ENCODE measurements at places on chromosomes 12 and 14.

- no peak for DNase-seq
These were observed 199.5 kb downstream of the TMEM132D start for GRCh38 chr12:129704232-129704830.

GRCh38 chr12:67632005-67632404, 16.5 kb upstream of the DYRK2 start:
- no peak for DNase-seq

- DNase-seq, result no peak
These were observed 92.6 kb upstream of the PRKD1 start for GRCh38 chr14:30020271-30020670.

DNA sequence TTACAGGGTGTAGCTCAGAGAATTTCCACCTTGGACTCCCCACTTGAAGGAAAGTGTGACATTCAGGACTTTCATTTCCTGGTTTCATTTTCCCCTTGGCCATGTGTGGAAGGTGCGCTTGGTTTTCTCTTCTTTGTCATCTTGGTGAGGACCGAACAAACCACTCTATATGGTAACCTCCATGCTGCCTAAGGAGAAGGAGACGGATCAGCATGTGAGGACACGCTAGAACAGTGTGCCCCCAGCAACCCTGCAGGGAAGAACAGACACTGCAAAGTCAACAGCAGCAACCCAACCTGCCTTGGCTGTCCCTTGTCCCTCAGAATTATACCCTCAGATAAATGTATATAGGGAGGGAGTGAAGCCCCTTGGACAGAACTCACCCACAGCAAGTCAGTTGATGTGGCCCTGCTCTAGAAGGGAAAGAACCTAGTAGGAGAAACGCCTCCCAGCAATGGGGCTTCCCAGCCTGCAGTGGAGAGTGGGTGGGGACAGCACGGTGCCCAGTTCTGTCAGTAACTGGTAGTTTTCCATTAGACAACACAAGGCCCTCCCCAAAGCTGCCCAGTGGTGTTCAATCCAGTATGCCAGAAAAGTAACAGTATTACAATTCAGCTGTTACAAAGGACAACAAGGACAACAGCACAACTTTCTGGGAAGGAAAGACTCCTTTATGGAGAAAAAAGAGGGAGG, 18.9 kb upstream of the COCH start:
- DNase-seq, result no peak

DNA sequence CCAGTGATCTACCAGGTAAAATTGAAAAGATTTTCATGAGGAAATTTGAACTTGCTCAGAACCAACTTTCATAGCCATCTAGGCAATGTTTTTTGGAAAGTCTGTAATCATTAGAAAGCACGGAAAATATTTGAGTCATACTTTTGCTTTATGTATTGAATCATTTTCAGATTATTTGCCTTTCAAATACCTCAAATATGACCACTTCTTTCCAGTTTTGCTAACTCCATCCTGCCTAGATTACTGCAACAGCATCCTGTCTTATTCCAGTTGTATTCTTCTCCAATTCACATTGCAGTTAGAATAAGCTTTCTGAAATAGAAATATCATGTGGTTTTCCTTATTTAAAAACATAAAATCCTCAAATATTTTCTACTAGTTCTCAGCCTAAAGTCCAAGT, 239.8 kb upstream of the FAR2 start:
- DNase-seq, result peak; percentile 46

DNA sequence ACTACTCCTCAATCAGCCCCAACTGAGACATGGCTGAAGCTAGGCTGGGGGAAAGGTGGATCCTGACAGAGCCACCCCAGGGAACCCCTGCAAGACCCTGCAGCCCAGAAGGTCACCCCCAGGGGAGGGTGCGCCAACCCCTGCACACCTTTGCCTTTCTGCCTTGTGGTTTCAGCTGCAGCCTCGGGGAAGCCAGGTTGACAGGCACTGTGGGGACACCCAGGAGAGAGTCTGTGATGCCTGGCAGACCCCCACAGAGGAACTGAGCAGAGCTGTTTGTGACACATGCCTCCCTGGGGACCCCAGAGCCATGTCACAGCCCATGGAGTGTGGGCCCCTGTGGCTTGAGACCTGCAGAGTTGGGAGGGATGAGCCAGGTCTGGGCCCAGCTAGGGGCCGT, 11.8 kb upstream of the HHIPL1 start:
- DNase-seq, result no peak

GRCh38 chr14:68610251-68610793, 182.5 kb downstream of the ZFP36L1 start:
- DNase-seq, result no peak

GRCh38 chr12:23556661-23557060, 392.8 kb downstream of the SOX5 start:
- no peak for DNase-seq

- DNase-seq, result peak; percentile 94
These were observed 7.8 kb downstream of the ZFP36L1 start for GRCh38 chr14:68784978-68785533.

- no peak for DNase-seq
These were observed 25.4 kb upstream of the CPM start for GRCh38 chr12:68958322-68958721.

GRCh38 chr14:64387232-64387781, 846 bp upstream of the MTHFD1 start:
- DNase-seq, result peak; percentile 24

GRCh38 chr12:58250077-58250476, 308.7 kb downstream of the ATP23 start:
- no peak for DNase-seq

GRCh38 chr12:49672301-49673217, 34.6 kb downstream of the FMNL3 start:
- no peak for DNase-seq

DNA sequence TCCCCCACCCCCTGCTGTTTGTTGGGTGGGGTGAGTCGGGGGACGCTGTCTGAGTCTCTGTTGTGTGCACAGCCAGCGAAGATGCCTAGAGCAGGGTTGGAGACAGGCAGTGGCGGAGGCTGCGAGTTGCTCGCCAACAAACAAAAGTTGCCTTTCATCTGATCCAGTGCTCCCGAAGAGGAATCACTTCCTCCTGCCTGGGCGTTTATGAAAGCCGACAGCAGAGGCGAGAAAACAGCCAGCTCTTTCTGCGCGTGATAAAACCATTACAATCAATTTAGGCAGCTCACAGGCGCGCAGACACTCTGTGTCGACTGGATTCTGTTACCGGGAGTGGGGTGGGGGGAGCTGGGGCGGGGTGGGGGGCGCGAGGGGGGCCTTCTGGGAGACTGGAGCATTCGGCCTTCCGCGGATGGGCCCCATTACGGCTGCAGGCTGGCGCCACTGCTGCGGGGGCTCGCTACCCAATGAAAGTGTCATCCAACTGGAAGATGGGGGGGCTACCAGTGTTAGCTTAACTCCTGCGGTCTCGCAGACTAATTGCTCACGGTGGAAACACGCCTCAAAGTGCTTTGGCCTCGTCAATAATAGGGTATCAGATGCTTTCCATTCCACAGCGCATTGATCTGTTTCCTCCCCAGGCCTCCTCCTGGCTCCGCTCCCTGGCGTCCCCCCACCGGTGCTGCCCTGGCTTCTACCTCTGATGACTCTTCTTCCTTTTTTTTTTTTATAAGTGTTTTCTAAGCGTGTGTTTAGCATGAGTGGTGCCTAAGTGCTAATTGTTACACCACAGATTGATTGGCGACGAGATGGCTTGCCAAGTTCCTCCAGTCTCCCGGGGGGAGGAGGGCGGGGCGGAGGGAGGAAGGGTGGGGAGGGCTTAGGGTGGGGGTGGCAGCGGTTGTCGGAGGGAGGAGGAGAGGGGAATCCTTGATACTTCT, 678.4 kb downstream of the MED13L start:
- no peak for DNase-seq

- no peak for DNase-seq
These were observed 123.0 kb downstream of the RPS29 start for GRCh38 chr14:49463146-49463545.

GRCh38 chr12:124518051-124518932, 49.1 kb downstream of the NCOR2 start:
- DNase-seq, result peak; percentile 98

DNA sequence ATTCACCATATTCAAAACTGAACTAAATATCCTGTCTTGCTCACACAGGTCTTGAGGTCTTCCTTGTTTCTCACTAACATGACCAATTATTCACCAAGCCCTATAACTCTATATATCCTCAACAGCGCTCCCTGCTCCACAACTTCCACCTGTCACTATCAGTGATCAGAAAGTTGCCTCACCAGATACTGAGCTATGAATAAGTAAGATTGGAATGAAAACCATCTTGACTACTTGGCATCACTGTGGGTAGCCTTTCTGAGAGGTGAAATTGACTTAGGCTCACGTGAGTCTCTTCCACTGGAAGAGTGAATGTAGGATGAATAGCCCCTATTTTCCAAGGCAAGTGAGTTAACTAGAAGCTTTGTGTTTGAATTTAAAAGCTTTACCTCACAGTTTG, 167.1 kb downstream of the PIK3C2G start:
- DNase-seq, result peak; percentile 64

GRCh38 chr12:130632642-130633041, 83.5 kb downstream of the RIMBP2 start:
- DNase-seq, result no peak

GRCh38 chr14:33527023-33527634, 423.7 kb downstream of the EGLN3 start:
- DNase-seq, result no peak

GRCh38 chr14:60485598-60486251, at the start of gene C14orf39:
Gene C14orf39 (minus strand): TSS chr14:60486063. CDS start chr14:60485078, 985 bp downstream.
- DNase-seq, result peak; percentile 46

DNA sequence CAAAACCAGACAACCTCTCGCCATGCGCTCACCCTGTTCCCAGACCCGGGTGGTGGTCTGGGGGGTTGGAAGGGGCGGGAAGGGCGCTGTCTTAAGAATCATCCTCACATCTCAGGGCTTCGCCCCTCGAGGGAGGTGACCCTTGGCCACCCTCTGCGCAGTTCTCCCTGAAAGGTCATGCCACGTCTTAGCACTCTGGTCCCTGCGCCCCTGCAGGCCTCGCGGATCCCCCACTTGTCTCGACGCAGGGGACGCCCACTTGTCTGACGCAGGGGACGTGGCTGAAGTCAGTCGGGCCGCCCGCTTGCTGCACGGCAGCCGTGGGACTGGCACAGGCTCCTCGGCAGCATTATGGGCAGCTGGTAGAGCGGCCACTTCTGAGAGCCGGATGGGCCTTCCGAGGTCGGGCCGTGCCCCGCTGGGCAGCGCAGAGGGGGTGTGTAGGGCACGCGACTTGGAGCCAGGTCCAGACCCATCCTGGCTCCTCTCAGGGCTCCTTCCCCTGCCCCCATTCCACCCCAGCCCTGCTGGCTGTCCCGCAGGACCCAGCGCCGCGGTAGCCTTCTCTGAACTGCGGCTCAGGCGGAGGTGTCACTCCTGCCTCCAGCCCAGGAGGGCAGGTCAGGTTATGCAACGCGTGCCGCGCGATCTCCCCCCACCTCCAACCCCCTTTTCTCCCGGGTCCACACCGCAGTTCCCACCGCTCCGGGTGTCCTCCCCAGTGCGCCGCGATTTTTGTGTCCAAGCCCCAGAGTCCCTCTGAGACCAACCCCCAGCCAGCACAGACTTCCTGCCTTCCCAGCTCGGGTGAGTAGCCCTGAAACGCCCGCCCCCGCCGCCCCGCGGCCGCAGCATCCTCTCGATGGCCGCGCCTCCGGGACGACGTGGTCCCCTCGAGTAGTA, 40.9 kb upstream of the CAPRIN2 start:
- peak; percentile 73 for DNase-seq

DNA sequence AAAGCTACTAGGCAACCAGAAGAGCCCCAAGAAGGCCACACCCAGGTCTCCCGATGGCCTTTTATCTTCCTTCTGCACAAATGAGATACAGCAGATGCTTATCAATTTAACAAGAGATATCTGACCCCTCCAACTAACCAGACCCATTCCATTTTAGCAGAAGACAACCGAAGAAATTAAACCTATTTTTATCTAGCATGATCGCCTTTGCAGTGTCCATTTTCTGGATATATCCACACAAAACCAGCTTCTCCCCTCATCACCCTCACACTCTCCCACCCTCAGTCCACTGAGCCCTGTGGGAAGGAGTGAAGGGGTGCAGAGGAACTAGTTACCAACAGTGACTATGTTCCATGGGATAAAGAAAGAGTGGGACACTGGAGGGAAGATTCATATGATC, 20.9 kb upstream of the DHRS4 start:
- DNase-seq, result no peak

DNA sequence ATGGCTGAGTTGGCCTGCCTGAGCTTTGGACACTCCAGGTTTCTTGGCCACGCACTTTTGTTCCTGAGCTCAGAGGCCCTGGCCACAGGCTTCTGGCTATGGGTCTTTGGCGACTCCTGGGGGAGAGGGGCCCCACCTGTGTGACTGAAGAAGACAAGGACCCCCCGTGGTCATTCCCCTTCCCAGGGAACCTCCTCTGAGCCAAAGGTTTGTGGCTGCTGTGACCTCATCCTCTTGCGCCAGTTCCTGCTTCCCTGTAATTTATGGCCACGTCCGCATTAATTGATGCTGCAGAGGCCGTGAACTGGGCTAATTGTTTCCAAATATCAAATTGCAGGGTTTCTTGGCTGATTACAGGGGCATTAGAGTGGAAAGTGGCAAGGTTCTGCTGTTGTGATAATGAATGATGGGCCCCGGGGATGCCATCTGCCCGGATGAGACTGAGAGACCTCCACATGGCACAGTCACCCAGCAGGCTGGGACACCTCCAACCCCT, 27.6 kb upstream of the NOS1 start:
- no peak for DNase-seq

- DNase-seq, result no peak
These were observed 39.7 kb upstream of the FICD start for GRCh38 chr12:108475396-108475795.

DNA sequence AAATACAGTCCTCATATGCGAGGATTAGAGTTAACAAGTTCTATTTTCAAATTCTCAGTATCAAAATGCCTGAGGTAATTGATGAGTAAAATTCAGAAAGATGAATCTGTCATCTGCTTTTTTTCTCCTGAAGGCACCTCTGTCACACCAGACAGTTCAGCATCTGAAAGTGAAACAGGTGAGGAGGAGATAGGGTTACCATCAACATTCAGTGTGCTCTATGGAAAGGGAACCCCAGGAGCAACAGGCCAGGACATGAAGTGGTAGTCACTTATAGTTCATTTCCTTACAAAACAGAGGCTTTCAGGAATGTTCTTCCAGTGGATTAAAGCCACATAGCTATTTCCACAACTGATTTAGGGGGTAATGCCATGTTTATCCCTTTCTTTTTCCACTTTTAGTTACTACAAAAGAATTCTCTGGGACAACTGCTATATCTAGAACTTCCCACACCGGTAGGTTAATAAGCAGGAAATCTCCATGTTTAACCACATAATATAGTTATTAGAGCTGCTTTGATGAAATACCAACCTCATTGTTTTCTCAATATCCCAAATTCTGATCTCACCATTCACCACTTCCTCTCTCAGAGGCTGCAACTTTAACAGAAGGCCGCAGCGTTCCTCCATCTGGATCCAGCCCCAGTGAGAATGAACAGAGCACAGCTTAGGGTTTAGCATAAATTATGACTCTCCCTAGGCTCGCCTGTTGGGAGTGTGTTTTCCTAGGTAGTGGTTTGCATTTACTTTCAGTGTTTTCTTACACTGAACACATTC, 177.0 kb upstream of the CNTN1 start:
- peak; percentile 64 for DNase-seq

- peak; percentile 53 for DNase-seq
These were observed 82.9 kb upstream of the TRHDE start for GRCh38 chr12:72189266-72189665.
